ENCODE measurements at places on chromosomes 6 and 20.

DNA sequence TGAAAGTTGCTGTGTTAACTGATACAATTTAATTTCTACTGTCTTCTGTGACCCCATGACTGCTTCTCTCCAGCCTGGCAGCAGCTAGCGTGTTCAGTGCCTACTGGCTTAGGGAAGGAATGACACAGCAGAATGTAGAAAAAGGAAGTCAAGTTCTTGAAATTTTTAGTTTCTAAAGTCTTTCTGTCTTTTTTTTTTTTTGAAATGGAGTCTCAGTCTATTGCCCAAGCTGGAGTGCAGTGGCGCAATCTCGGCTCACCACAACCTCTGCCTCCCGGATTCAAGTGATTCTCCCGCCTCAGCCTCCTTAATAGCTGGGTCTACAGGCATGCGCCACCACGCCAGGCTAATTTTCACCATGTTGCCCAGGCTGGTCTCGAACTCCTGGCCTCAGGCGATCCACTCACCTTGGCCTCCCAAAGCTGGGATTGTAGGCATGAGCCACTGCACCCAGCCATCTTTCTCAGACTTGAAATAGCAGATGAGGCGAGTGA is 39.3 kb downstream of the PCNA start:
- no peak for DNase-seq

DNA sequence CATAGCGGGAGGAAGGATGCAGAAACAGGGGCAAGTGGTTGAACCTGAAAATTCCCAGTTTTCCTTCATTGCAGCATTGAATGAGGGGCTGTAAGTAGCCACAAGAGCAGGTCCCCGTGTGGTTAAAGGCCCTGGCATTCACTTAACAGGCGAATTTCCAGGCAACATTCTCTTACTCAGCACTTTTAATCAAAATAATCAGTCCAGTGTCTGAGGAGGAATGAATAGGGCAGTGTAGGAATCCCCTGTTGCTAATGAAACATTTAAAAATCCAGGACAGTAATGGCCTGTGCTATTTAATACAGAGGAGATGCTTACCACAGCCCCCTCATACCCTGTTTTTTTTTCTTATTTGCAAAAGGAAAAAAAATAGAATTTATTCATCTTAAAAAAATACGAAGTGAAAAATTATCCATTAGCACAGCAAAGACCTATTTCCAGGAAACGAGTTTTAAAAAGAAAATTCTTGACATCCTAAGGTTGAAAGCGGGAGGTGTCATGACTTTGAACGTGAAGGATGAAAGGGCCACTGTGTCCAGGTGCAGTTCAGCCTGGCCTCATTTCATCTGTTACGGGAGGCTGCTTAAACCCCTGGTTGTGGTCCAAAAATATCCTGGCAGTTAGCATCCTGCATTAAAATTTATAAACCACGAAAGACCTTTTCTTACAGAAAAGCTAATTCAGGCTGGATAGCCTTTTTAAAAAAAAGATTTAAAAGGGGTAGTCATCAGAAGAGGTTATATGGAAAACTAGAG is 20.2 kb downstream of the MYLK4 start:
- no peak for DNase-seq

DNA sequence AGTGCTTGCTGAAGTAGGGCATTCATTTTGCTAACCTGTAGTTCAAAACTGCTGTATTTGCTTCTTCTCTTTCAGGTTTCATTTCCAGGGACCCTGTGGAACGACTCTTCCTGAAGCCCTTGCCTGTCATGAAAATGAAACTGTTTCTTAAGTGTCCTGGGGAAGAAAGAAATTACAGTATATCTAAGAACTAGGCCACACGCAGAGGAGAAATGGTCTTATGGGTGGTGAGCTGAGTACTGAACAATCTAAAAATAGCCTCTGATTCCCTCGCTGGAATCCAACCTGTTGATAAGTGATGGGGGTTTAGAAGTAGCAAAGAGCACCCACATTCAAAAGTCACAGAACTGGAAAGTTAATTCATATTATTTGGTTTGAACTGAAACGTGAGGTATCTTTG is 3.4 kb upstream of the NOL7 start:
- no peak for DNase-seq

- DNase-seq = no peak
Measured at GRCh38 chr6:79640146-79641111, 9.3 kb downstream of the SH3BGRL2 start.

GRCh38 chr20:61253640-61254511 is 1.8 kb downstream of the CDH4 start:
- no peak for DNase-seq
